Natural killer cell (primary cell): ENCODE measurements at places on chromosomes 4 and X.

- no peak for DNase-seq
Measured at GRCh38 chr4:186624951-186625350, 69.6 kb upstream of the MTNR1A start.

GRCh38 chr4:53013873-53014775 is 152.0 kb downstream of the RASL11B start:
- no peak for DNase-seq

DNA sequence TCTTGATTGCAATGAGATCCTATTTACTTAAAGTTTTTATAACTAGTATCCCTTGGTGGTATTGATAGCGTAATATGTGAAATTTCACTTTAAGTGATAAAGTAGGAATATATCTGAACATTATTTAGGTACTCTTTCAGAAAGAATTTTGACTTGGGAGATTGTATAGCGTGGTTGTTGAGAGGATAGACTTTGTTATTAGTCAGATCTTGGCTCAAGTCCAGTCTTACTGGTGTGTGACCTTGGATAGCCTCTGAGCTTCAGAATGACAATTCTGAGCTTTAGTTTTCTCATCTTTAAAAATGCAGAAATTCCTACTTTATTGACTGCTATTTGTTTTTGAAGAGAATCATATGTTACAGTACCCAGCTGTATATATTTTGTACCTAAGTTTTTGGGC is 32.6 kb downstream of the DCK start:
- no peak for DNase-seq

- no peak for DNase-seq
Measured at GRCh38 chrX:70480660-70481018, 36.0 kb downstream of the DLG3 start.

GRCh38 chrX:2401590-2402360 is 99.0 kb downstream of the DHRSX start:
- DNase-seq, result no peak

DNA sequence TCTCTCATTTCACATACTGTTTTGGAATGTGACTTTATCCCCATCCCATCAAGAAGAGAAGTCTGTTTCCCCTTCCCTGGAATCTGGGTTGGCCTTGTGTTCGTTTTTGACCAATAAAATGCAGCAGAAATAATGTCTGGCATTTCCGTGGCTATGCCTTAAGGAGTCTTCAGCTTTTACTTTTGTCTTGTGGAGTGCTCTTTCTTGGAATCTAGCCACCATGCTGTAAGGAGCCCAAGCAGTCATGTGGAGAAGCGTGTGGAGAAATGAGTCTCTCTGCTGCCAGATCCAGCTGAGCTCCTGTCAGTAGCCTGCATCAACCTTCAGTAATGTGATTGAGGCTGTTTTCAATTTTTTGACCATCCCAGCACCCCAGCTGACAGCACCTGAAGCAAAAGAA is 84.4 kb upstream of the ARMCX2 start:
- DNase-seq, result no peak

DNA sequence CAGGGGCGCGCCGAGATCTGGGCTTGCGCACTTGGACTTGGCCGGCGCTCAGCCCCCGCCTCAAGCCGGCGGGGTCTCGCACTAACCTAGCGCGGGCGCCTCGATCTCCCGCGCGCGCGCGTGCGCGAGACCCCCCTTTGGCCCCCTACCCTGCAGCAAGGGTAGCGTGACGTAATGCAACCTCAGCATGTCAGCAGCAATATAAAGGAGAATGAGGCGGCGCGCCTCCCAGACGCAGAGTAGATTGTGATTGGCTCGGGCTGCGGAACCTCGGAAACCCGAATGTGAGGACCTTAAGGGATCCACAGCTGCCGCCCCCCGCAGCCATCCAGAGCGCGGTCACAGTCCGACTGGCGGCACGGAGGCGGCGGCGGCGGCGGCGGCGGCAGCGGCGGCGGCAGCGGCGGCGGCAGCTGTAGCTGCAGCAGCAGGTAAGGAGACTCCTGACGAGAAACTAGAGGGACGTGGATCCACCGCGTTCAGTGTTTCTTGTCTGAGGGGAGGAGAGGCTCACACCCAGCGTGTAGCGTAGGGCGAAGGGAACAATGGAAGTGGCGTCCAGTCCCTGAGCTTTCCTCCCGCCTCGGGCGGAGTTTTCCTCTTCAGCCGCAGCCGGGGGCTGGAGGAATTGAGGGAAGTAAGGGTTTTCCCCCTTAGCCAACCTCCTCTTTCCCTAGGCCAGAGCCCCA is at the start of the genes SATL1 and ZNF711:
Gene SATL1 (minus strand): TSS at position 19 of the 689 bp plus-strand sequence. CDS start 134,811 bp downstream, outside the sequence.
Gene ZNF711 (plus strand): TSS at position 231 of the 689 bp plus-strand sequence. CDS start 3,582 bp downstream, outside the sequence.
- DNase-seq, result peak; percentile 48

- DNase-seq, result no peak
Measured at GRCh38 chr4:167176723-167177367, 57.4 kb downstream of the SPOCK3 start.

GRCh38 chr4:82421796-82422560 is 8.3 kb downstream of the HNRNPDL start:
- DNase-seq, result no peak

DNA sequence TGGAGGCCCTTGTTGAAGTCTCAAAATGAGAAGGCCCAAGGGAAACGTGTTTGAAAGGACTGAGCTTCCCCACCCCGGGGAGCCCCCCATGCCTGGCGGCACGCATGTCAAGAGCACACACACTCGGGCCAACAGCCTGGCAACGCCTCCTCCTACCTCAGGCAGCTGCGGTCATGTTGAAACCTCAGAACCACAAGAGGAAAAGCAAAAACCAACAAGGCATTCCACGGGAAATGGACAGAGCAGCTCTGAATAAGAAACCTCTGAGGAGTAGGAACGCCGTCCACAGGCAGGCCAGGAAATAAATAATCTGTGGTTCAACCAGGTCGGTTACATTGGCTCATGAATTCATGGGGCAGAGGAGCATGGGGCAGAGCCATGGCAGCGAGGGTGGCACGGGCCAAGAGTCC is 95.7 kb upstream of the AFAP1 start:
- peak; percentile 22 for DNase-seq

DNA sequence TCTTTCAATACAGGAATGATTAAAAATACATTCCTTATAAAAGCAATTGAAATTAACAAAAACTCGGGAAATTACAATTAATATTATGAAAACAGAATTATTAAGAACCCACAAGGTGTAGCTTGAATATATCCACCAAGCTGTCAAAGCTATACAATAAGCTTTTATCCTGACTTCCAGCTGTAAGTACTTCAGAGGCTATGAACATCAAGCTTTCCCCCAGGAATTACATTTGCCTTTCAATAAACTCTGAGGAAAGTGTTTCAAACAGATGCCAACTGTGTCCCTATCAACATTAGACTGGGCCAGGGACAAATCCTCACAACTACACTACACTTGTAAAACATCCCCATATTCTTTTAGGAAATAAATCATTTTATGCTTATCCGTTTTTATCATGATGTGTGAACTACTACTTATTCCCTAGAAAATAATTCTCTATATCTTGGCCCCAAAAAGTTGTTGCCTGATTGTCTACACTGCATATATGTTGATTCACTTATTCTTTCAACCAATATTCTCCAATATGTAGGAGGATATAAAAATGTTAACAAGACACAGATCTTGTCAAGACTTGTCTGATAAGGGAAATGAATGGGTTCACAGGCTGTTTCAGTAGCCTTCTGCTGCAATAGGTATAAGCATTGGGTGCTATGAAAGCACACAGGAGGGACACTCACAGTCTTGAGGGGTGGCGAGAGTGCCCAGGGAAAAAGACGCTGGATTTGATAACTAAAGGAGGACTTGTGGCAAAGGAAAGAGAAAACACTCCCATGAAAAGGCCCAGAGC is 494.1 kb downstream of the CENPC start:
- no peak for DNase-seq

GRCh38 chrX:71224098-71224708 is 1.2 kb downstream of the GJB1 start:
- no peak for DNase-seq

DNA sequence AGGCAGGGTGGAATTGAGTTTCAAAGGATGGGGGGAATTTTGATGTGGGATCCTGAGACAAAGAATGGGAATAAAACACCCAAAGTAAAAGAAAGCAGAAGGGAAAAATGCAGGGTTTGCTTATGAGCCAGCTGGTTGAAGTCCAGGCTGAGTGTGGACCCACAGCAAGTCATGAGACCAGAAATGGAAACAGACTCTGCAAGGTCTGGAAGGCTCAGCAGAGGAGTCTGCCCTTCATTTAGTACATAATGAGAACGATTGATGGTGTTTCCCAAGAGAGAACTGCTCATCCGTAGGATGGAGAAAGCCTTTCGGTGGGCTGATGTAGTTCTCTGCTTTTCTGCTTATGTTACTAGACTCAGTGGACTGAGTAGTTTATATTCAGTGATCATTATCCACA is 259.1 kb downstream of the C4orf33 start:
- DNase-seq, result no peak

- no peak for DNase-seq
Measured at GRCh38 chr4:126221717-126222340, 907.1 kb downstream of the FAT4 start.

DNA sequence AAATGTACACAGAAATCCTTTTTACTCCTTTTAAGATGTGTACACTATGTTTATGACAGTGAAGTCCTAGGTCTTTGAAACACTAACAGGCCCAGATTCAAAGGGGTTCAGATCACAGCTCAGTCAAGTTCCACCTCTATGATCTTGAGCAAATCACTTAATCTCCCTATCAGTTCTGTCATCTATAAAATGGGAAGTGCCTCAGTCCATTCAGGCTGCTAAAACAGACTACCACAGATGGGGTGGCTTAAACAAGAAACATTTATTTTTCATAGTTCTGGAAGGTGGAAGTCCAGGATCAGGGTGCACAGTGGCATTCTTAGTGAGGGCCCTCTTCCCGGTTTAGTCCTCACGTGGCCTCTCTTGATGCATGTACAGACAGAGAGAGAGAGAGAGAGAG is 117.1 kb downstream of the CORIN start:
- DNase-seq, result no peak

- no peak for DNase-seq
Measured at GRCh38 chr4:26937139-26937538, 76.5 kb downstream of the STIM2 start.

GRCh38 chr4:126957556-126957955 is 675.2 kb upstream of the INTU start:
- no peak for DNase-seq
